ENCODE measurements at places on chromosomes 7 and 10. TPM values are rescaled to one million over a fixed set of nuclear protein-coding genes. Genes with fewer than 3 reads are reported as not detected.

PRKCQ gene
- total RNA-seq = 8.0 TPM

DNA sequence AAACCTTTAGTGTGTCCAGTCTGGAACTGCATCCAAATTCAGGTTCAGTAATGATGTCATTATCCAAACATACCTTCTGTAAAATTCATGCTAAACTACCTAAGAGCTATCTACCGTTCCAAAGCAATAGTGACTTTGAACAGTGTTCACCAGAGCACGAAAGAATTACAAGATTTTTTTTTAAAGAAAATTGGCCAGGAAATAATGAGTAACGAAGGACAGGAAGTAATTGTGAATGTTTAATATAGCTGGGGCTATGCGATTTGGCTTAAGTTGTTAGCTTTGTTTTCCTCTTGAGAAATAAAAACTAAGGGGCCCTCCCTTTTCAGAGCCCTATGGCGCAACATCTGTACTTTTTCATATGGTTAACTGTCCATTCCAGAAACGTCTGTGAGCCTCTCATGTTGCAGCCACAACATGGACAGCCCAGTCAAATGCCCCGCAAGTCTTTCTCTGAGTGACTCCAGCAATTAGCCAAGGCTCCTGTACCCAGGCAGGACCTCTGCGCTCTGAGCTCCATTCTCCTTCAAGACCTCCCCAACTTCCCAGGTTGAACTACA, 694 bp upstream of the FAS start:
- no peak for DNase-seq

DNA sequence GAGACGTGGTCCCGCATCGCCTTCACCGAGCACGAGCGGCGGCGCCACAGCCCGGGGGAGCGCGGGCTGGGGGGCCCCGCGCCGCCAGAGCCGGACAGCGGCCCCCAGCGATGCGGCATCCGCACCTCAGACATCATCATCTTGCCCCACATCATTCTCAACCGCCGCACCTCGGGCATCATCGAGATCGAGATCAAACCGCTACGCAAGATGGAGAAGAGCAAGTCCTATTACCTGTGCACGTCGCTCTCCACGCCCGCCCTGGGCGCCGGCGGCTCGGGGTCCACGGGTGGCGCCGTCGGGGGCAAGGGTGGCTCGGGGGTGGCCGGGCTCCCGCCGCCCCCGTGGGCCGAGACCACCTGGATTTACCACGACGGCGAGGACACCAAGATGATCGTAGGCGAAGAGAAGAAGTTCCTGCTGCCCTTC, 737 bp downstream of the CNNM2 start:
- DNase-seq = no peak

FOXI2 gene
- total RNA-seq = 0.42 TPM

CAV1 gene
- total RNA-seq = 434 TPM

ARL3 gene
- total RNA-seq = 7.9 TPM

DNA sequence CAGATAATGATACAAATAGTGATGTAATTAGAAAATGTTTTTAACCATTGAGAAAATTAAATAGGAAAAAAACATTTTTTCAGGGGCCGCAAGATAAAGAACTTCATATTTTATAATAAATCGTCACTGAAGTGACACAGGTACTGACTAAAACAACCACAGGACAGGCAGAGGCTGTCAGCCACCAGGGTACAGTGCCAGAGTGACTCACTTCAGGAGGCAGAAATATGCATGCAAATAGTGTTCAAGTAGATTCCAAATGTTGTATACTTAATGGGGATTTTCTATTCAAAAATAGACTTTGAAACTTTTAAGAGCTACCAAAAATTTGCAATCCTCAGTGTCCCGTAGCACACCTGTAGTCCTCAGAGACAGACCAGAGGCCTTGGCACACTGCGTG, 68.6 kb downstream of the FRMPD2 start:
- DNase-seq = no peak

- no peak for DNase-seq
Measured at GRCh38 chr10:103856797-103857170, 1.4 kb upstream of the SH3PXD2A start.

DNA sequence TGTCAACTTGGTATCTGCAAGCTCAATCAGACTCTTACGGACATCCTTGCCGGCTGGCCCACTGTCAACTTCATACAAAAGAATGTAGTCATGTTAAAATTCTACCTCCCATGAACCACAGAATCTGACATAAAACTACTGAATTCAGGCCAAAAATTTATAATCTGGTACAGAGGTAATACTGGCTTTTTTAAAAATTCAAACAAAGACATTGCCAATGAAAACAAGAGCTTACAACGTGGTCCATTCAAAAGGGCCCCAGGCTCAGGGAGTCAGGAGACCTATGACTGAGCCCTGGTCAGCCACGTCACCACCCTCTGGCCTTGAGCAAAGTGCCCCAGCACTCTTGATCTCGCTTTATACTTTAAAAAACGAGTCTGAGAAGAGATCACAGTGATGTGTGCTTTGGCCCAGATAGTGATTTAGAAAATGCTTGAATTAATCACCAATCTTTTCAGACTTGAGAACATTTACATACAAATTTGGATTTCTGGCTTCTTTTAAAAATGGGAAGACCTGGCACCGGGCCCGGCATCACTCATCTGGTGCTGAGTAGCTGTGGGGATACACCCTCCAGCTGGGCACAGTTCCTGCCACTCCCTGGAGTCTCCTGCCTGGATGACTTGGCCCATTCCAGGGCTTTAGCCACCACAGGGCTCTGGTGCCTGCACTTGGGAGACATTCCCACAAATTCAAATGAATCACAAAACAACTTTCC, 94.1 kb downstream of the PIP4K2A start:
- DNase-seq = no peak

GTF2IRD1 gene
- total RNA-seq = 20.8 TPM

HOXA4 gene
- total RNA-seq = 12.5 TPM

DNA sequence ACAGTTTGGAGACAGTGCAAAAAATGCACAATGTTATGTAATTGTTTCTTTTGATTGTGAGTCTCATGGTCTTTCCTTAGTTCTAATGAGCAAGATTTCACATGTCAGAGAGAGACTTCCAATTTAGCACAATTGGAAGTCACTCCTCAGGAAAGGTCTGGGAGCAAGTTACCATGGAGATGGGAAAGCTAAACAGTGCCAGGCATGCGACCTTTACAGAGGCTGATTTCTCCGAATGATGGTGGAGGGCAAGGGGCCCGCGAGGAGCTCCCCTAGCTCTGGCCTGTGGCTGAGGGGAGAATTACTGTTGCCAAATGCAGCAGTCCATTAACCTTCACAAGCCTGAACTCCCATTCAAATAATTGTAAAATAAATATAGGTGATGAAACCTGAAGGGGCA, 59.3 kb downstream of the CDCA7L start:
- no peak for DNase-seq

DNA sequence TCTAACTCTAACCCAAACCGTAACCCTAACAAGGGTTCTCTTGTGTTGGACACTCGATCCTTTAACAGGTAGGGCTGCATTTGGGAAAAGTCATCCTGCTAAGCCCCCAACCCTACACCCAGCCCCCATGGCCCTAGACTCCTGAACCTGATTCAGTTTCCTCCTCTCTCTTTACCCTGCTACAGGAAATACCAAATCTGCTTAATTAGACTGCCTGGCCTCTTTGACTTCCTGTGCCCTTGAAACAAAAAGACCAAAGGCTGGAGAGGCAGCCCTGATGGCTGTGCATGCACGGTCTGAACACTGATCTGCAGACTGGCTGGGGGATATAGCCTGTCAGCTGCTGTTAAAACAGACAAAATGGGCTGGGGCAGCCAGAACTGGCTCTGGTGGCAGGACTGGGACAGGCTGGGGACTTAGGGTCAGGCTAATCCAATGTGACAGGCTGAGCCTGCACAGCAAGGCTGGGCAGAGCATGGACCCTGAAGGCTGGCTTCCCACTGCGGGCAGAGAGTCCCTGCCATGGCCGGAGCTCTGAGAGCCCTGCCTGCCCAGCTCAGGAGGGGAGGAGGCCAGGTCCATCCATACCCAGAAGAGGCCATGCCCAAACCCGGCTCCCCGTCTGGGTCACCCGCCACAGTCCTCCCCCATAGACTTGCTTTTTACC, 51.0 kb upstream of the MSMB start:
- peak; percentile 64 for DNase-seq

GRCh38 chr10:51014680-51015389, 59.5 kb upstream of the PRKG1 start:
- DNase-seq = no peak

LOXL4 gene
- 10.0 TPM for total RNA-seq

- DNase-seq = no peak
Measured at GRCh38 chr10:99660662-99661376, 1.5 kb downstream of the ENTPD7 start.

- no peak for DNase-seq
Measured at GRCh38 chr7:142767451-142767850, 3.3 kb upstream of the PRSS2 start.

- no peak for DNase-seq
Measured at GRCh38 chr10:11364241-11364640, 247.2 kb downstream of the USP6NL start.

PTPN20 gene
- 2.9 TPM for total RNA-seq

DNA sequence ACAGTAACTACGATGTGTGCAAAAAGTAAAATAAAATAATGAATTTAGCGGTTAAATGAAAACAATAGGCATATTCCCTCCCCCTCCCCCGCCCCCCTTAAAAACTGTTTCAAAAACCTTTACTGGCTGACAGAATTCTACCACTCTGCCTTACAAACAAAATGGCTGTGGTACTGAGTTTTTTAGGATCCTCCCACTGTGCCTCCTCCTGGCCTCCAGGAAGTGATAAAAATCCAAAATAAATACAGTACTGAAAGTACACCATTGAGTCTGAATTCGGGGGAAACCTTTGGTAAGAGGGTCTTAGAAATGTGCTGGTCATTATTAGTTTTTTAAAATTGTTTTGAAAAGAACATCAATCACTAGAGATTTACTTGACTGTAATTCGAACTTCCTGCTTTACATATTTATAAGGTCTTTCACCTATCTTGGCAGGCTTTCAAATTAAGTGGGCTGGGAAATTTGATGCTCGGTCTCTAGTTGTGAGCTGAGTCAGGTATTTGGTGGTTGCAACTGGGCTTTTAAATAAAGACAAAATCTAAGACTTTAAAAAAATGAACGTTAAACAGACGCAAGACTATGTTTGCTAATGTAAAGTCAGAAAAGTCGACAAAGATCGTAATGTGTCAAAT, 32.5 kb upstream of the EPC1 start:
- DNase-seq = no peak

DNA sequence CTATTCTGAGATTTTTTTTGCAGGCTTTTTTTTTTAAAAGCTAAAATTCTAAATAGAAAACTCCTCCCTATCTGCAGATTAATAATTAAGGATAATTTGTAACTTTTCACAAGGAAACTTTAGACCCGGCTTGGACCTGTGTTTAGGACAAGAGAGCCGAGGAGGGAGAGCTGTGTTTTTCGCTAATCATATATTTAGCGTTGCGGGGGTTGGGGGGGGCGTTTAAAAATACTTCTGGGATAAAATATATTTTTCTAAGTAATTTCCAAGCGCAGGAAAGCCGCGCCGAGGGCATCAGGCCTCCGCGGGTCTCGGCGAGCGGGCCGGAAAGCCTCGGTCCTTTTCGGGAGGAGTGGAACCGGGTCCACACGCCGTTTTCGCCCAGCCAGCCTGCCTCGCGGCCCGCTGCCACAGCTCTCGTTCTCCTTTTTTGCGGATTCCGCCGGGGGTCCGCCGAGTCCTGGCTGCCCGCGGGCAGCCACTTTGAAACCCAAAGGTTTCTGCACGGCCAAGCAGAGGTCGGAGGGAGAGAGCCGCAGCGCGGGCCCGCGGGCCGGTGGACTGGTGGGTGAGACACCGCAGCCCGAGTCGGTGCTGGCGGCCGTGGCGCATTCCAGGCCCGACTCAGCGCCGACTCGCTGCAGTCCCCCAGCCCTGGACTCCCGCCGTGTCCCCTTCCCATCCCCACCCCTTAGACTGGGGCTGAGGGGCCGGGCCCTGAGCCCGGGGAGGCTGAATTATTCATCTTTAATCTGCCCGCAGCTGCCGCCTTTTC, 2.3 kb downstream of the PAX2 start:
- DNase-seq = no peak

- no peak for DNase-seq
Measured at GRCh38 chr10:67662415-67662814, 33.6 kb downstream of the CTNNA3 start.

GRCh38 chr7:133234961-133235875, 17.7 kb upstream of the EXOC4 start:
- no peak for DNase-seq

DNA sequence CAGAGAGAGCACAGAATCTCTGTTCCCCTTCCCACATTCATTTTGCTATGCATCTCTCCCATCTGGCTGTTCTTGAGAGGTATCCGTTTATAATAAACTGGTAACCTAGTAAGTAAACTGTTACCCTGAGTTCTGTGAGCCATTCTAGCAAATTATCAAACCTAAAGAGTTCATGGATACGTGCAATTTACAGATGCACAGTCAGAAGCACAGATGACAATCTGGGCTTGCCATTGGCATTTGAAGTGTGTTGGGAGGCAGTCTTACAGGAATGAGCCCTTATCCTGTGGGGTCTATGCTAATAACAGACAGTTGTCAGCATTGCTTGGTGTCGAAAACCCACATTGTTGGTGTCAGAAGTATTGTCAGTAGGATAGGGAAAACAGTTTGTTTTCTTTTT, 151.8 kb downstream of the CFTR start:
- no peak for DNase-seq

DNA sequence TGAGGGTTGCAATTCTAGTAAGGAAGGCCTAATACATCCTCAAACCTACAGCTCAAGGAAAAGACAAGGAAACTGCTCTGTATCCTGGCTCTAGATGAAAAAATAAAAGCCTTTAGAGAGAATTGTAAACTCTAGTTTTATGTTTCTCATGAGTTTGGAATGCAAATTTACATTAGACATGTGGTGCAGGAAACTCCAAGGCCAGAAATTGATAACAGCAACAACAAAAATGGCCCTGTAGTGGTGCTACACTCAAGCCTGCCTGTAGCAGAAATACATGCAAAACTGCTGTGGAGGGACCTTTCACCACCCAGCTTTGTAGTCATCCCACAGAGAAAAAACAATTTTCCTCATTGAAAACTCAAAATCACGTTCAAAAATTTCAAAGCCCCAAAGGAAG, 546.7 kb upstream of the LRRN3 start:
- no peak for DNase-seq

C10orf62 gene
- not detected for total RNA-seq

- no peak for DNase-seq
Measured at GRCh38 chr10:97321032-97321803, 2.1 kb downstream of the FRAT1 start.

DNA sequence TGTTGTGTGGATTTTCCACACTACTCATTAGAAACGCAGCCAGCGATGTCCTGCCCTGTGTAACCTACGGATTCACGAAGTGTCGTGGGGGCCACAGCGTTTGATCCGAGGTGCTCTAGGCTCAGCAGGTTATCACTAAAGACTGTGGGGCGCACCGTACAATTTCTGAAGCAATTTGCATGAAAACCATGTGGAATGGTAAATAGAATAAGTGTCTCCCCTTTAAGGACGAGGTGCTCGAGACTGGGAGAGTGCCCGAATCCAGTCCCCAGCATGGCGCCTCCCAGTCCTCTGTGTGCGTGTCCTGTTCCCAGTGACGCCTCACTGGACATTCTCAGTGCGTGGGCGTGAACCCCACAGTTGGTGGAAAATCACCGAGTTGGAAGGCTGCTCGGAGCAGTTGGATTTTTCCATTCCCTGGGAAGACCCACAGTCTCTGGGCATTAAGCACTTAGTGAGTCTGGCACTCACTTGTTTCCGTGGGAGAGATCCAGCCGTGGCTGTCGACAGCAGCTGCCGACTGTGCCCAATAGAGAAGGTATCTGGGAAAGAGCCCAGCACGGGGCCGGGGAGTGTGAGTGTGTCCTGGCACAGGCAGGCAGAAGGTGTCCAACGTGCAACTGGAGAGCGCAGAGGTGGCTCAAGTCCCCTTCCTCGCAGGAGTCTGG, 37.0 kb downstream of the PFKP start:
- DNase-seq = no peak

GRCh38 chr7:40700653-40701421, 566.0 kb downstream of the SUGCT start:
- no peak for DNase-seq
